ENCODE measurements at places on chromosomes 4 and X.

DNA sequence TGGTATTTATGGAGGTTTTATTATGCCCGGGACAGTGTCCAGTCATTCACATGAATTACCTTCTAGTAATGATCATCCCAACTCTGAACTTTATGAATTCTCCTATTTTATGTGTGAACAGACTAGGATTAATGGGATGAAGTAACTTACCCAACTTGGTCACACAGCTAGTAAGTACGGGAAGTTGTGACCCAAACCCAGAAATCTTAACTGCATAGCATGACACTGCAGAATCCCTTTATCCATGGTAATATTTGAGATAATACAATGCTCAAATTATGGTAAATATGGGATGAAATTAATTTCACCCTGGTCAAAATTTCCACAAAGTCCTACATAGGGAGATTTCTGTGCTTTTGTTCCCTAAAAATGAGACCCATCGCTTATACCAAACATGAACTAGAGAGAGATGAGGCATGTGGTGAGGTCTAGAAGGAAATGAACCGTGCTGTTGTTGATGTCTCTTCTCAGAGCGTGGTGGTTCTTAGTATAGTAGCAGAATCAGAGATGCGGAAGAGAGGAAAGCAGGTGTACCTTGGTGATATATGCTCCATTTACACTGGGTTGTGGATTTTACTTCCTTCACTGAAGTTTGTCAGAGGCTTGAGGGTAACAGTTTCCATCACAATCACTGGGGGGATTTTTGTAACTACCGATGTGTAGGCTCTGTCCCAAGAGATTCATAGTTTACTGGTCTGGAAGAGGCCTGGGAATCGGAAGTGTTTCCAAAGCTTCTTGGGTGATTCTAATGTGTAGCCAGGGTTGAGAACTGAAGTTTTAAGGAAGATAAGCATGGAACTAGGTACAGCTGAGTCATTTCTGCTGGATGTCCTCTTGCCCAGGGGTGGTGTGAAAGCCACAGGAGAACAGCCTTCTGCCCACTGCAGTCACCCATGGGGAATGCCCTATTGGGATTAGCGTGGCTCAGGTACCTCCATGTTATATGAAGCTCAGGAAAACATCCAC is 30.2 kb upstream of the FAM9C start:
- DNase-seq = no peak

- no peak for DNase-seq
Observed at GRCh38 chr4:2923141-2923551, 40.1 kb downstream of the NOP14 start.

DNA sequence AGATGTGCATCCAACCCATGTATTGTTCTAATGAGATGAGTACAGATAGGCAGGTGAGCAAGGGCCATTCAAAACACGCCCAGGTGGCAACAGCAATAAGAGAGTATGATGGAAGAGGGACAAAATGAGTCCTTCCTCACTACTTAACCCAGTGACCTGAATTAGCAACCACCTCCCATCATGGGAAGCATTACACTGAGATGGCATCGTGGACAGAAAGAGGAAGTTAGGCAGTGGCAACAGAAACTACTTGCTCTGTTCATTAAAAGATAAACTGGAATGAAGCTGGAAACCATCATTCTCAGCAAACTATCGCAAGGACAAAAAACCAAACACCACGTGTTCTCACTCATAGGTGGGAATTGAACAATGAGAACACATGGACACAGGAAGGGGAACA is 17.2 kb downstream of the RXFP1 start:
- no peak for DNase-seq

- no peak for DNase-seq
Observed at GRCh38 chr4:76311896-76312331, 5.4 kb downstream of the STBD1 start.

GRCh38 chrX:100681599-100681998 is 37.6 kb downstream of the SRPX2 start:
- DNase-seq = no peak

DNA sequence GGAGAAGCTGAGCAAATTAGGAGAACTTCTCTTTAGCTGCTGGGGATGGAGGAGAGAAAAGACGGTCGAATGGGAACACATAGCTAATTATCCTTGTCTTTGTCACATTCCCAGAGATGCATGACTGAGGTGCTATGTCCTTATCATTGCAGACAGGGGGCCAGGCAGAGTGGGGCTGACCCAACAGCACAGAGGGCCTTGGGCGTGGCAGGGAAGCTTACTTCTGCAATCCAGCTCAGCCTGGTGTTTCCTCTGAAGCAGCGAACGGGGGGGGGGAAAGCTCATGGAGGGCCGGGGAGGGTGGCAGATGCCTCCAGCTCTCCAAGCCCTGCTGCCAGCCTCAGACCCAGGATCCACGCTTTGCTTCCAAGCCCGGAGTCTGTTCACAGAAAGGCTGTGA is 50.8 kb upstream of the HOPX start:
- no peak for DNase-seq

DNA sequence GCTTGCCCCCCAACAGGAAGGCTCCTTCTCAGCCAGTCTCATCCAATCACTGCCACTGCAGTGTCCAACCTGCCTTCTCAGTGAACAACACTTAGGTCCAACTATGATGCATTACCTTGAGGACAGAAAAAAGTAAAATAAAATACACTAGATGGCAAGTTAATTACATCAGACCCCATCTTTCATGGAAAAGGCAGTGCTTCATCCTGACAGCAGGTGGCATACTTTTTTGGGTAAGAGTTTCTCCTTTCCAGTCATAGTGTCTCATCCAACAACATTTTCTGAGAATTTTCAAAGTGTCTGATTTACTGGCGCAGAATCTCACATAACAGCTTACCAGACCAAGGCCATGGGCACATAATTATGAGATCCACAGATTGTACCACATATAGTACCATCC is 1742.8 kb downstream of the PCDH7 start:
- DNase-seq = no peak

GRCh38 chr4:26010304-26010703 is 96.3 kb downstream of the SMIM20 start:
- DNase-seq = no peak

- DNase-seq = no peak
Observed at GRCh38 chr4:131001371-131001770, 1905.4 kb downstream of the C4orf33 start.

- DNase-seq = peak; percentile 67
Observed at GRCh38 chr4:26073886-26074560, 160.0 kb downstream of the SMIM20 start.

- DNase-seq = no peak
Observed at GRCh38 chrX:46374371-46374770, 170.8 kb downstream of the ZNF674 start.

- DNase-seq = peak; percentile 59
Observed at GRCh38 chr4:104860238-104861123, 286.2 kb upstream of the TET2 start.

All from stimulated activated CD4-positive, alpha-beta T cell treated with anti-CD3 and anti-CD28 coated beads, Interleukin-4, amount 100 ng/mL, for 24 hours (primary cell).